CD8-positive, alpha-beta memory T cell (primary cell): ENCODE measurements at places on chromosomes 4 and X. TPM values are rescaled to one million over a fixed set of nuclear protein-coding genes. Genes with fewer than 3 reads are reported as not detected.

DNA sequence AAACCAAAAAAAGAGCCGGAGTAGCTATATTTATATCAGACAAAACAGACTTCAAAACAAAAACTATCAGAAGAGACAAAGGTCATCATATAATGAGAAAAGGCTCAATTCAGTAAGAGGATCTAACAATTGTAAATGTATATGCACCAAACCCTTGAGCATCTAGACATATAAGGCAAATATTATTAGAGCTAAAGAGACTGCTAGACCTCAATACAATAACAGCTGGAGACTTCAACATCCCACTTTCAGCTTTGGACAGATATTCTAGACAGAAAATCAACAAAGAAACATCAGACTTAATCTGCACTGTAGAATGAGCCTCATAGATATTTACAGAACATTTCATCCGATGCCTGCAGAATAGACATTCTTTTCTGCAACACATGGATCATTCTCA is 4.8 kb upstream of the PROM1 start:
- H3K4me1 ChIP-seq, result no peaks in the 10 kb centered on the region
- no peak for DNase-seq
- H3K4me3 ChIP-seq, result no peak overlapping the region
- no peak overlapping the region for H3K27ac ChIP-seq
- peaks cover 4% of the 10 kb centered on the region for H3K27me3 ChIP-seq

DNA sequence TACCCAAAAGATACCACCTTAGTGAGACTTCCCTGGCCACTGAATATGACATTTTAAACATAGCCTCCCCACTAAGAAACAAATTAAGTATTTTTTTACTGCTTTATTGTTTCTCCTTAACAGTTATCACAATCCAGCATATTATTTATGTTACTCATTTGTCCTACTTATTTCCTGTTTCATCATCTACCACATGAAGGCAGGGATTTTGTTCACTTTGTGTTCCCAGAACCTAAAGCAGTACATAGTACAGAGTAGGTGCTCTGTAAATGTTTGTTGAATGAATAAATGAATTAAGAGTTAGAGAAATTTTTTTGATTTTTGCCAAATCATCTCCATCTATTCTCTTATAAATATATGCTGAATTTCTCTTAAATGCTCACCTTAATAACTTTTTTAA is 318.4 kb upstream of the GIMD1 start:
- no peak overlapping the region for H3K27ac ChIP-seq
- DNase-seq, result no peak
- no peaks in the 10 kb centered on the region for H3K36me3 ChIP-seq
- H3K27me3 ChIP-seq, result no peaks in the 10 kb centered on the region

ADH1C gene
- not detected for total RNA-seq

DNA sequence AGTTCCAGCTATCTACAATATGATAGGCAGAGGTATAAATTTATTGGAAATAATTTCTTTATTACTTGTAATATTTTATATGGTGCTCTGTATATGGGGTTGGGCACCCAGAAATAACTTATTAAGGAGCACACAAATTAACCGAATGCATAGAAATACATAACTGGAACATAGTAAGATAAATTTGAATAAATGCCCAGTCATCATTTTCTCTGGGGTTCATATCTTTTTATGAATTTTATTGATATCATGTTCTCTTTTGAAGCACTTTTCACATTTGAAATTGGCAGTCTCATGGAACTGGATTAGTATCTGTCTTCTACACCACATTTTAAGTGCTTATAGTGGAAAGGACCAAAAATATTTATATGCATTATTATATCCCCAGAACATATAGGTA is 122.0 kb downstream of the PCDH7 start:
- H3K27me3 ChIP-seq, result no peaks in the 10 kb centered on the region
- no peaks in the 10 kb centered on the region for H3K36me3 ChIP-seq
- no peak overlapping the region for H3K27ac ChIP-seq
- H3K4me1 ChIP-seq, result no peaks in the 10 kb centered on the region
- DNase-seq, result no peak

ARHGAP24 gene
- total RNA-seq, result not detected

FABP2 gene
- not detected for total RNA-seq

DNA sequence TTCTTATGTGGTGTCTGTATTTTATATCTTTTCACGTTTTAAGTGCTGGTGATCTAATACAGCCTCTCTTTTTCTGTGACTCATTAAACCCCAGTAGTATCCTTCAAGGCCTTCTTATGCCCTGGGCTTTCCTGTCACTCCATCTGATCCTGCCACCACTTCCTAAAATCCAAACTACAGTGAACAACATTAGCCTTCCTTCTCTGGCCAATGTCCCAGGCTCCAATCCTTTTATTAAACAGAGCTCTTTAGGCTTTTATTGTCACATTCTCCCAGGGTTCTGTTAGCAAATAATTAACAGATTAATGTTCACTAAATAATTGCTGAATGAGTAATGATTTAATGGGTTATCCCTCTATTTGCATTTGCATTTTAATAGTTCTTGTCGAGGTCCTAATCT is 47.9 kb upstream of the ITM2A start:
- H3K36me3 ChIP-seq, result no peaks in the 10 kb centered on the region
- no peak overlapping the region for H3K4me3 ChIP-seq
- H3K4me1 ChIP-seq, result peaks cover 2% of the 10 kb centered on the region
- H3K27me3 ChIP-seq, result no peaks in the 10 kb centered on the region

DNA sequence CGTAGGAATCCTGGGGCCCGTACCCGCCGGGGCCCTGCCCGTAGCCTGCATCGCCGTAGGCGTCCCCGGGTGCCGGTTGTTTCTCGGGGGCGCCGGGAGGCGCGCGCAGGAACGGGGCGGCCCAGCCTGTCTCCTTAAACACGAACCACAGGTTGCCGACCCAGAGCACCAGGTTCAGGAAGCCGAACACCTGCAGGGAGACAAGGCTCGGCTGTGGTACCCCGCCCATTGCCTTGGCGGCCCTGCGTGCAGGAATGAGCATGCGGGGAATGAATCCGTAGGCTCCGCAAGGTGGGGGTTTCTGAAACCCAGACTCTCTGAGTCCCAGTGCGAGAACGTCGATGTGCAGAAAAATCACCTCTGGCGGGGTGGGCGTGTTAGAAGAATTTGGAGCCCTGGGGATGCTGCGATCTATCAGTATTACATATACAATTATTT is 5.4 kb upstream of the PRICKLE3 start:
- H3K27me3 ChIP-seq, result no peaks in the 10 kb centered on the region
- H3K4me1 ChIP-seq, result peaks cover 16% of the 10 kb centered on the region
- peak overlapping the region; percentile 75 for H3K4me3 ChIP-seq

GAB3 gene
- total RNA-seq, result 6.7 TPM

- H3K27ac ChIP-seq, result no peak overlapping the region
- no peak overlapping the region for H3K4me3 ChIP-seq
- DNase-seq, result no peak
- no peaks in the 10 kb centered on the region for H3K27me3 ChIP-seq
Observed at GRCh38 chr4:65971686-65972085, 301.4 kb upstream of the EPHA5 start.

ACOX3 gene
- total RNA-seq, result 22.3 TPM

- DNase-seq, result no peak
- no peak overlapping the region for H3K27ac ChIP-seq
- H3K36me3 ChIP-seq, result no peaks in the 10 kb centered on the region
- no peaks in the 10 kb centered on the region for H3K27me3 ChIP-seq
Observed at GRCh38 chr4:89173336-89174090, 62.2 kb downstream of the TIGD2 start.

GRCh38 chr4:52641854-52642563 is 17.1 kb downstream of the USP46 start:
- no peaks in the 10 kb centered on the region for H3K4me1 ChIP-seq
- no peak overlapping the region for H3K4me3 ChIP-seq
- no peak overlapping the region for H3K27ac ChIP-seq
- no peaks in the 10 kb centered on the region for H3K27me3 ChIP-seq
- no peak for DNase-seq

NUDT9 gene
- 18.1 TPM for total RNA-seq

DNA sequence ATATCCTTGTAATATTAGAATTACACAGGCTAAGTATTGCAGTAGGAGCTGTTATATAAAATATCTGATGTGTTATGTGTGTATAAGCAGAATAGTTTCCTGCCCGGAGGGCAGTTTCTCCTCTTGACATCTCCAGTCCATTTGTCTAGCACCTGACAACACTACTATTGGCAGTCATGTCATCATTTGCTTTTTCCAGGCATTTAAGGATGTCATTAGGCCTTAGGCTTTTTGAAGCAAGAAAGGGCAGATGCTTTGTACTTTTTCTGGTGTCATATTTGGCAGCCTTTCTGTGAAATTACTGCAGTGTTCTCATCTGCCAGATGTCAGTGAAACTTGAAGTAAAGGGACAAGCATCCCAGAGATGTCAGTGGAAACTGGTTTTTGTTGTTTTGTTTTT is 2017.6 kb upstream of the IGFBP7 start:
- no peaks in the 10 kb centered on the region for H3K27me3 ChIP-seq
- no peaks in the 10 kb centered on the region for H3K4me1 ChIP-seq
- H3K4me3 ChIP-seq, result no peak overlapping the region
- no peaks in the 10 kb centered on the region for H3K36me3 ChIP-seq

GRCh38 chrX:357035-357692 is 29.5 kb downstream of the PPP2R3B start:
- no peaks in the 10 kb centered on the region for H3K36me3 ChIP-seq
- no peak overlapping the region for H3K27ac ChIP-seq
- H3K27me3 ChIP-seq, result no peaks in the 10 kb centered on the region
- DNase-seq, result no peak
- no peak overlapping the region for H3K4me3 ChIP-seq
- H3K4me1 ChIP-seq, result peaks cover 17% of the 10 kb centered on the region

GLUD2 gene
- total RNA-seq, result 0.64 TPM

GRCh38 chrX:109862433-109862832 is 129.4 kb upstream of the ACSL4 start:
- H3K27ac ChIP-seq, result no peak overlapping the region
- DNase-seq, result no peak
- H3K4me1 ChIP-seq, result no peaks in the 10 kb centered on the region
- no peak overlapping the region for H3K4me3 ChIP-seq
- H3K36me3 ChIP-seq, result no peaks in the 10 kb centered on the region
- H3K27me3 ChIP-seq, result no peaks in the 10 kb centered on the region

USP17L17 gene
- not detected for total RNA-seq

DNA sequence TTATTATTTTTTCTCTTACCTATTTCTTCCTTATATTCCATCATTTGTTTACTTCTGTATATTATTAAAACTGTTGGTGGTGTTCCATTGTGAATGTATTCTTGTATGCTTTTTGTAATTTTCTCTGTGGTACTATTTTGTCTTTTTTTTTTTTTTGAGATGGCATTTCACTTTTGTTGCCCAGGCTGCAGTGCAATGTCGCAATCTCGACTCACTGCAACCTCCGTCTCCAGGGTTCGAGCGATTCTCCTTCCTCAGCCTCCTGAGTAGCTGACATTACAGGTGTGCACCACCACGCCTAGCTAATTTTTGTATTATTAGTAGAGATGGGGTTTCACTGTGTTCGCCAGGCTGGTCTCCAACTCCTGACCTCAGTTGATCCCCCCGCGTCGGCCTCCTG is 8.6 kb downstream of the KDM6A start:
- no peaks in the 10 kb centered on the region for H3K27me3 ChIP-seq
- H3K27ac ChIP-seq, result no peak overlapping the region
- no peak overlapping the region for H3K4me3 ChIP-seq
- no peak for DNase-seq
- no peaks in the 10 kb centered on the region for H3K36me3 ChIP-seq
- peaks cover 27% of the 10 kb centered on the region for H3K4me1 ChIP-seq

DNA sequence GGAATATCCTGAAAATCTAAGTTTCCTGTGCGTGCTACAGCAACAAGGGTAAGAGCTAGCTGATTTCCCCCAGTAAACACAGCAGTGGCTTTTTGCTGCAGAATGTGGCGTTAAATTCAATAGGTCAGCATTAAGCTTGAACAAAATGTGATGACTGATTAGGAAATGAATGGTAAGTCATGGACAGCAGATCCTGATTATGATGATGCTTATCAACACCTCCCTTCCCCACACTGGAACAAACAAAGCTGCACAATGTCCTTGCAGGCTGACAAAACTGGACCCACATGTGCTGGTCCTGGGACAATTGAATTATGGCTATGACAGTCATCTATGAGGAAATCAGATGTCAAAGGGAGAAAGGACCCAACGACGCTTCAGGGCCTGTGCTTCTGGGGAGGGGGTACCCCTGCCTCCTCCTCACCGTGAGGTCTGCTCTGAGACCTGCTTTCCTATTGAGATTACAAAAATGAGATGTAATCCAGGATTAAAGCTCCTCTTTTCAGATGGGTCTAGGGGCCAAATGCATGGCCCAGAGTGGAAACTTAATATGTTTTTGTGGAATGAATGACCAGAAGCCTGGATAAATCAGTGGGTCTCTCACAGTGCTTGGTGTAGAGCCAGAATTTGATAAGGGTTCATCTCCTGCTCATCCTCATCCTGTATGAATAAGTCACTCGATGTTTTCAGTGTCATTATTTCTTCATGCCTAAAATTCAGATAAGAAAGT is 32.0 kb upstream of the BOD1L1 start:
- H3K4me1 ChIP-seq, result no peaks in the 10 kb centered on the region
- H3K4me3 ChIP-seq, result no peak overlapping the region
